Suppressor macrophage (primary cell): ENCODE measurements at places on chromosomes 5 and 9.

DNA sequence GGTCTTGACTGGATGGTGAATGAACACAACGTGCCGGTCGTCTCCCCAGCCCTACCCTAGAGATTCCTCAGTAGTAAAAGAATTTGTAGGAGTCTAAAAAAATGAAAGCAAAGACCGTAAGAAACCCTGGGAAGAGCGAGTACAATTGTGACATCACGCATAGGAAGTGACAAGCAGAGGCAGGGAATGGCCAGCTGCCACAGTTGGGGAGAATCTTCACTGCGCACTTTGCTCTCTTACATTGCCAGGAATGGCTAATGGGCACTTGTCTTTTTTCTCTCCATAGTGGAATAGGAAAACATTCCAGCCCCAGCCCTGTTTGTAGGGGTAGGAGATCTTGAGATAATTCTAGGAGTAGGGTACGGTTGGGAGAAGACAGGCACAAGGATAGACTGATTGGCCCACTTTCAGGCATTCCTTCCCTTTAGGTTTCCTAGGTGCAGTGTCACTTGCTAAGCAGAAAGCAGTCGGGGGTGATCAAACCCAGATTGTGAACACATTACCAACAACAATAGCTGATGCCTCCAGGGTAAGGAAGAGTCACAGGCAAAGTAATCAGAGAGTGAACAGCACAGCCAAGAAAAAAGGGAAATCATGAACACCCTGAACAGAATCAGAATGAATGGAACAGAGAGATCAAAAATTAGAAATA lies 302.7 kb downstream of the MAN2A1 start:
- DNase-seq = no peak

- DNase-seq = no peak
Measured at GRCh38 chr9:6441269-6441668, 28.3 kb downstream of the UHRF2 start.

- no peak for DNase-seq
Measured at GRCh38 chr9:124078641-124079040, 67.1 kb downstream of the LHX2 start.

GRCh38 chr9:133786371-133786753 lies 48.2 kb upstream of the SARDH start:
- DNase-seq = peak; percentile 28

- DNase-seq = no peak
Measured at GRCh38 chr9:116546711-116547581, 140.2 kb upstream of the TRIM32 start.

- no peak for DNase-seq
Measured at GRCh38 chr9:126028746-126029145, 281.6 kb downstream of the PBX3 start.

DNA sequence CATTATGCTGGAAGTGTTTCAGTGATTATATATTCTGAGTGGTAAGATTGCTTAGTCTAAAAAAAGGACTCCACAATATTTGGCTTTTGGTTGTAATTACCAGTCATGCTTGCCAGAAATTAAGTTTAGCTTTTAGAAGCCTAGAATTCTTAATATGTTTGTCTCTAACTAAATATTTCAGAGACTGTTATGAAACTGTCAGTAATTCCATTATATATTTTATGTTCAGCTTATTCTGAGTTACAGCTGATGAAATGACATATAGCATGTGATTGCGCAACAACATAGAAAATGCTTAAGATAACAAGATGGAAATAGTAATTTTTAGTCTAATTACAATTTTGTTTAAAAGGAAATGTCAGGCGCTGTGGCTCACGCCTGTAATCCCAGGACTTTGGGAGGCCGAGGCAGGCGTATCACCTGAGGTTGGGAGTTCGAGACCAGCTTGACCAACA lies 44.2 kb downstream of the KIAA1958 start:
- peak; percentile 36 for DNase-seq

DNA sequence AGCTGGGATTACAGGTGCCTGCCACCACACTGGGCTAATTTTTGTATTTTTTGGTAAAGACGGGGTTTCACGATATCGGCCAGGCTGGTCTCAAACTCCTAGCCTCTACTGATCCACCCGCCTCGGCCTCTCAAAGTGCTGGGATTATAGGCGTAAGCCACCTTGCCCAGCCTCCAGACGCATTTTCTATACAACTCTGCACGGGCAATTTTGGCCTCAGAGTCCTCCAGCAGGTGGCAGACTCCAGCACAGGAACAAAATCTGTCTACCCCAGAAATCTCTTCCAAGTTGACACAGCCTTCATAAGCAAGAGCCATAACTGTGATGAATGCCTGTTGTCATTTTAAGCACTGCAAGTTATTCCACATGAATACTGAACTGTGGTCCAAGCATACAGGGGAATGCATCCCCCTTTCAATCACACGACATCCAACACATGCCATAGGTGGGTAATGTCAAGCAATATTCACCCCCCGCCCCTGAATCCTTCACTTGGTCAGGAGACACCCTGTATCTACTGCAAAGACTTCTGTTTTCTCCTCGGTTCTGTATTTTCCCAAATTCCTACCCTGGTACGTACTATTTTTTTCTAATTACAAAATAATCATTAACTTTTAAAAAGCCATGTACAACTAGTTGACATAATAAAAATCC lies 50.8 kb downstream of the ALDH7A1 start:
- DNase-seq = peak; percentile 38

DNA sequence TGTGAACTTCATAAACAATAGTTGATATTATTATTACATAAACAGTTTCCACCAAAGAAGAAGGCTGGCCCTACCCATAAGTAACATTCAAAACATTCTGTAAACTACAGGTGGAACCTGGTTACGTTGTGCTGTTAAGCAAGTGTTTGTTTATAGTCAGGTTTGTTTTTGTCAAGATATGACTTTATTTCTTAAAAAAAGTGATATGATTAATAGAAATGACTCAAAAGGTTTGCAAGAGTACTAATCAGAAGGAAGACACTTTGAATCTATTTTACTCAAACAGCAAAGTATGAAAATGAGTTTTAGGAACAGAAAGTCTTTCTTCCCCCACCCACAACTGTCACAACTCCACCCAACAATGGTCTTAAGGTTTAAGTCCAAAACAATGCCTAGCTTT lies 220.8 kb downstream of the PLK2 start:
- no peak for DNase-seq
